NK-92 treated with Interleukin-12 subunit alpha and Interleukin-12 subunit beta, amount 100 ng/mL, for 24 hours (cell line): ENCODE measurements at places on chromosomes 7 and 10.

- no peak for DNase-seq
Measured at GRCh38 chr10:101227429-101228152, 1.7 kb downstream of the LBX1 start.

DNA sequence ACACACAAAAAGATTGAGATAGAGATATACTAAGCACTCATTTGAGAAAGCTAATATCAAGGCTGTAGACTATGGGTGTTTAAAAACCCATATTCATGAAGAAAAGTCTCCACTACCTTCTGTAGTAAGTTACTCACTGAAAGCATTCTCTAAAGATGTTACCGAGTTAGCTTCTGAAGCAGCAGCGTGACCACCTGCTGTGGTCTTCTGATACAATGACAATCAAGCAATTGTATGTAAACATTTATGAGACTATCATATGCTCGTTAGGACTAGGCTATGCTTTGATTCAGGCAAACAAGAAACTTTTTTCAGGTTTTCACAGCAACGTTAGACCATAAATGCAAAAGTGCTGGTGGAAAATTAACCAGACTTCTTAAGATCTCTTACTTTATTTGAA, 11.2 kb downstream of the RHOBTB1 start:
- no peak for DNase-seq

DNA sequence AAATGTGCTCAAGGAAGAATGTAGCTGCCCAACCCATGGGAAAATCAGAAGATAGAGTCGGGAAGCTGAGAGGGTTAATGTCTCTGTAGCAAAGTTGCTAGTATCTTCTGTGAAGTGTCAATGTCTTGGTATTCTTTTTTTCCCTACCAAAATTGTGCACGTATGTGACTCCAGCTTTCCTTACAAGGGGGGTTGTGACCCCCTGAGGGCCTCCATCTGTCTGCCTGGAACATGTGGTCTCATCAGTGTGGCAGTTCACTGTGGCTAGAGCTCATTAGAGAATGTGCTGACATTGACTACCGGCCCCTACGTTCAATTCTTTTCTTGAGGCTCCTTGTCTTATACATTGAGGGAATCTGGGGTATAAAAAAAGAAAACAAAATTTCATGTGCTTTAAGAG, 725.2 kb upstream of the CELF2 start:
- no peak for DNase-seq

GRCh38 chr10:126130271-126130710, 233.9 kb downstream of the FANK1 start:
- DNase-seq, result no peak

DNA sequence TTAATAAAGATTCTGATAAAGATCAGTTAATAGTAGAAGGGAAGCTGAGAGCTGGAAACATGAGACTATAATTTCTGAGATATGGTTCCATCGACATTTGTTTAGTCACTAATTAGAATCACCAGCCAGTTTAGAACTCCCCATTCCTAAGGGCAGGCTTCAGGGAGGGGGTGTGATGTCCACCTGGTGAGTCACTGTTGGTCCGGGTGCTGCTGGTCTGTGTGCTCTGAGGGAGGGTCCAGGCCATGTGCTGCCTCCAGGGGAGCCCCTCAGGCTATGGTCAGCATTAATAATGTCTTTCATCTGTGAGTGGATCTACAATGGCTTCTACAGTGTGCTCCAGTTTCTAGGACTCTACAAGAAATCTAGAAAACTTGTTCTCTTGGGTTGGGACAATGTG, 115.8 kb downstream of the ADAM12 start:
- no peak for DNase-seq

DNA sequence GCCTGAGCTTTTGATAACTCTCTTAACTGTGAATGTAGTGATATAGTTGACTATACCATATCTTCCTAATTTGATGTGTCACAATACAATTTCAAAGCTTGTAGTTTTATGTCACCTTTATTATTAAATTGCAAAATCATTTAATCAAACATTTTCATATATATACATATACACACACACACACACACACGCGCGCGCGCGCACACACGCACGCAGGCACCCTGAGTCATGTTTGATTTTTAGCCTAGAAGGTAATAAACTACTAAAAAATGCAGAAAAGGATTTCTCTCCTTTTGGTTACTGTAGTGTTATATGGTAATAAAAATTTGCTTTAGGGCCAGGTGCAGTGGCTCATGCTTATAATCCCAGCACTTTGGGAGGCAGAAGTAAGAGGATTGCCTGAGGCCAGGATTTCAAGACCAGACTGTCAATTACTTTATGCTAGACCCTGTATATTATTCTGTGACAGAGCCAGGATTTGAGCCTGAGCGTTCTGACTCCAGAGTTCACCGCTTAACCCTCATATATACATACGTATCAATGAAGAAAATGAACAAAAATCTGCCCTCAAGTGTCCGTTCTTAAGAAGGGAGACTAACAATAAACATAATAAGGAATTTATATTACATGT, 89.6 kb downstream of the PODXL start:
- no peak for DNase-seq

DNA sequence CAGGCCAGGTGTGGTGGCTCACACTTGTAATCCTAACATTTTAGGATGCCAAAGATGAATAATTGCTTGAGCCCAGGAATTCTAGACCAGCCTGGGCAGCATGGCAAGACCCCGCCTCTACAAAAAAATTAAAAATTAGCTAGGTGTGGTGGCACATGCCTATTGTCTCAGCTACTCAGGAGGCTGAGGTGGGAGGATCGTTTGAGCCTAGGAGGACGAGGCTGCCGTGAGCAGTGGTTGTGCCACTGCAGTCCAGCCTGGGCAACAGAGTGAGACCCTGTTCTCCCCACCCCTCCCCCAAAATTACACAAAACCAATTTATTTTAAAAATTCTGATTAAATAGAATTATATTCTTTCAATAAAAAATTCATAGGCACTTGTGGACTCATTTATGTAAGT, 39.0 kb downstream of the ABCB1 start:
- DNase-seq, result no peak

GRCh38 chr10:76906256-76906655, 731.4 kb downstream of the KCNMA1 start:
- no peak for DNase-seq

- no peak for DNase-seq
Measured at GRCh38 chr7:111873326-111873646, 311.0 kb upstream of the IMMP2L start.

GRCh38 chr7:64640504-64640903, 25.4 kb upstream of the ZNF107 start:
- no peak for DNase-seq

- DNase-seq, result no peak
Measured at GRCh38 chr10:71766717-71767419, 6.5 kb downstream of the VSIR start.

DNA sequence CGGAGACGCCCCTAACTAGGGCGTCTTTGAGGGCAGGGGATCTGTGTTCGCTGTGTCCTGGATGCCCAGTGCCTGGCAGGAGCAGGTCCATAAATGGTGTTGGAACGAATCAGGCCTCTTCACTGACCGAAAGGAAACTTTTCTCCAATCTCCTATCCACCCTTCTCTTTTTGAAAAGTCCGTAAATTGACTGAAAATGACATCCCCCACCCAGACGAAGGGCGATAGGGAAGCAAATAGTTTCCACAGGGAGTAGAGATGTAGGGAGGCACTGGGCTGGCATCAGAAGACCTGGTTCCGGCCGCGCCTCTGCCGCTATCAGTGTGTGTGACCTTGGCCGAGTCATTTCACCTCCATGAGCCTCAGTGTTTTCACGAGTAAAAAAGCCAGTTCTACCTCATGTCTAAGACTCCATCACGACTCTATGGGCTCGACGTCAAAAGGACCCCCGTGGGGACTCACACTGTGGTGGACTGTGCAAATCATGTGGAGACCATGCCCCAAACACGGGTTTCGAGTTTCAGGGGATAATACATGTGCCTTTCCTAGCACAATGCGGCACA, 497 bp upstream of the RAB11FIP2 start:
- DNase-seq, result no peak

GRCh38 chr7:74401137-74401859, 52.4 kb upstream of the GTF2IRD1 start:
- peak; percentile 34 for DNase-seq
